ENCODE measurements at places on chromosomes 7 and 10. TPM values are rescaled to one million over a fixed set of nuclear protein-coding genes. Genes with fewer than 3 reads are reported as not detected.

GRCh38 chr7:43695365-43695764 lies 34.0 kb downstream of the COA1 start:
- H3K27ac ChIP-seq: no peak overlapping the region
- peaks cover 21% of the 10 kb centered on the region for H3K4me1 ChIP-seq
- no peak for DNase-seq

The SSMEM1 gene
- not detected for total RNA-seq

- no peak overlapping the region for H3K27ac ChIP-seq
- H3K4me3 ChIP-seq: no peak overlapping the region
- H3K36me3 ChIP-seq: no peaks in the 10 kb centered on the region
- H3K4me1 ChIP-seq: no peaks in the 10 kb centered on the region
- peaks cover 34% of the 10 kb centered on the region for H3K27me3 ChIP-seq
Observed at GRCh38 chr10:4663162-4663992, 162.6 kb upstream of the AKR1E2 start.

GRCh38 chr7:34758111-34758601 lies 100.1 kb downstream of the NPSR1 start:
- no peak overlapping the region for H3K27ac ChIP-seq
- no peaks in the 10 kb centered on the region for H3K27me3 ChIP-seq
- no peak overlapping the region for H3K4me3 ChIP-seq
- no peak for DNase-seq
- no peaks in the 10 kb centered on the region for H3K36me3 ChIP-seq

GRCh38 chr10:88253128-88253527 lies 330.0 kb downstream of the RNLS start:
- H3K27me3 ChIP-seq: no peaks in the 10 kb centered on the region
- no peak for DNase-seq
- H3K4me3 ChIP-seq: no peak overlapping the region

DNA sequence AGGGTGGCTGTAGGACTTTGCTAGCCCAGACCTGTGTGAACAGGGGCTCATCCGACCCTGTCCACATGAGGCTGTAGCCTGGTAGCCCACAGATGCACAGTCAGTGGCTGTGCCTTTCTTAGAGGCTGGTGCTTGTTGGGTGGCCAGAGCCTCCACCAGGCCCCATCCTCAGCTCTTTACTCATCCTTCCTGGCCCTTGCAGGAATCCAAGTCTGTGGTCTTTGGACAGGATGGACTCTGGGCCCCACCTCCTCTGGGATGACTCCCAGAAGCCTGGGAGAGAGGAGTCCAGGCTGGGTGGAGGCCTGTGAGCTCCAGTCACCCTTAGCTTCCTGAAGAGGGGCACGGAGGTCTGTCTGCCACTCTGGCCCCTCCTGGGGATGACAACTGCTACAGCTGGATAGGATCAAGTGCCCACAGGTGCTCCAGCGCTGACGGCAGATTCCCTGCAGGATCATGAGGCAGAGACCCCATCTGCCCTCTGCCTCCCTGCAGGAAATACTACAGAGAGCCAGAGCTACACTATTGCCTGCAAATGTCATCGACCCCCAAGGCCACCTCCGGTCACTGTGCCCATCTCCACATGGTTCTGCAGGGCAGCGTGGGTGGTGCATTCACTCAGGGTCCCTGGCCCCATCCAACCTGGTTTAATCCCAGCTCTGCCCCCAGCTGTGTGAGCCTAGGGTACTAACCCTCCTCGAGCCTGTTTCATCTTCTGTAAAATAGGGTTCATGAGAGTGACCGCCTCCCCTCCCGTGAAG lies 114.5 kb downstream of the PTPN20 start:
- no peak for DNase-seq
- H3K27me3 ChIP-seq: peaks cover 2% of the 10 kb centered on the region
- peaks cover 5% of the 10 kb centered on the region for H3K4me1 ChIP-seq

DNA sequence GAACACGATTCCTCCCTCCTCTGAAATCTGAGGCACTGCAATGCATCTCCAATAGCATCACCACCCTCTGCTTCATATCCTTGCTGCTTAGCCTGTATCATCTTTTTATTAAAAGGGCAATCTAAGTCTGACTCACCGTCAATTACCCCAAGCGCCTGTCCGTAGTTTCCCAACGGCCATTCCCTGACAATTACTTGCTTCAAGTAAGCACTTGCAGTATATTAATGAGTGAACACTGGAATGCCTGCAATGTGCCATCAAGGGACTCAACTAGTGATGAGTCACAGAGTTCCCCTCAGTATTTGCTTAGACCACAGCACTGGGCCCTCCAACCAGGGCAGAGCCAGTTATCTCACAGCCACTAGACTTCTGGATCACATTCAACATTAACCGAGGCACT lies 19.5 kb upstream of the PPP1R3C start:
- no peak for DNase-seq
- no peak overlapping the region for H3K27ac ChIP-seq
- H3K36me3 ChIP-seq: no peaks in the 10 kb centered on the region

- peaks cover 48% of the 10 kb centered on the region for H3K27me3 ChIP-seq
- H3K4me1 ChIP-seq: peaks cover 48% of the 10 kb centered on the region
- H3K4me3 ChIP-seq: peak overlapping the region; percentile 51
- peak overlapping the region; percentile 49 for H3K27ac ChIP-seq
- DNase-seq: no peak
- peaks cover 1% of the 10 kb centered on the region for H3K36me3 ChIP-seq
Observed at GRCh38 chr7:2715341-2716231, 27.6 kb downstream of the AMZ1 start.

- peaks cover 5% of the 10 kb centered on the region for H3K4me1 ChIP-seq
- peaks cover 9% of the 10 kb centered on the region for H3K27me3 ChIP-seq
- H3K4me3 ChIP-seq: no peak overlapping the region
- peaks cover 2% of the 10 kb centered on the region for H3K36me3 ChIP-seq
Observed at GRCh38 chr7:128036226-128036940, 5.1 kb upstream of the LRRC4 start.

The CDNF gene
- 0.82 TPM for total RNA-seq

The C7orf33 gene
- not detected for total RNA-seq

The CHRM2 gene
- total RNA-seq: not detected

DNA sequence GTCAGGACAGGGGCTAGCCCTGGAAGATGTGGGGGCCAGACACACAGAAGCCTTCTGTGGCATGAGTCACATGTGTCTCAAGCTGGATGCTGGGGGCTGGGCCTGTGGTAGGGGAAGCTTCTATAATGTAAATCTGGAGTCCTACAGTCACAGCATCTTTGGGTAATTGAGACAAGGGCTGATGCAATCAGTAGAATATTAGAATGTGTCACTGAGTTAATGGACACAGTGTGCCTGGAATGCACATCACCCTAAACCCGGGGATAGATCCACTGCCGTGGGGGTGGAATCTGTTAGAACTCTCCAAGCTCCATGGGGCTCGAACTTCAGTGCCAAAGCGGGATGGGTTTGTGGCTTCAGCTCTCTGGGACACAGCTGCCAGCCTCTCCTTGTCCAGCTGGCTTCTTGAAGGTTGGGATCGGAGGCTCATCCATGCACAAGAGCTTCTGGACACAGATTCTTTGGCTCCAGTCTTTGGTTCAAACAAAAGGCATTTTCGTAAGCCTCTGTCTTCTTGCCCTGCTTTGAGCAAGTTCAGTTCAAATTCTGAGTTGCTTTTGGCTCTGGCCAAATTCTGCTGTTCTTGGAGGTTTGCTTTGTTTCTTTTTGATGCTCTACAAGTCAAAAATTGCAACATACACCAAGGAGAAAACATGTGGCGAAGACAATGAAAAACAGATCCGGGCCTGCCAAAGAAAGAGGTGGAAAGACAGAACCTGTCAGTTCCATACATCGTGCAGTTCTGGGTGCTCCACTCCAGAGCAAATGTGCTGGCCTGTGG lies 194.8 kb upstream of the ZNF32 start:
- no peaks in the 10 kb centered on the region for H3K36me3 ChIP-seq
- peaks cover 5% of the 10 kb centered on the region for H3K27me3 ChIP-seq
- peaks cover 16% of the 10 kb centered on the region for H3K4me1 ChIP-seq
- DNase-seq: no peak

- H3K36me3 ChIP-seq: no peaks in the 10 kb centered on the region
- H3K4me3 ChIP-seq: no peak overlapping the region
- no peak overlapping the region for H3K27ac ChIP-seq
- no peaks in the 10 kb centered on the region for H3K4me1 ChIP-seq
Observed at GRCh38 chr10:77959887-77960455, 33.4 kb upstream of the DLG5 start.

DNA sequence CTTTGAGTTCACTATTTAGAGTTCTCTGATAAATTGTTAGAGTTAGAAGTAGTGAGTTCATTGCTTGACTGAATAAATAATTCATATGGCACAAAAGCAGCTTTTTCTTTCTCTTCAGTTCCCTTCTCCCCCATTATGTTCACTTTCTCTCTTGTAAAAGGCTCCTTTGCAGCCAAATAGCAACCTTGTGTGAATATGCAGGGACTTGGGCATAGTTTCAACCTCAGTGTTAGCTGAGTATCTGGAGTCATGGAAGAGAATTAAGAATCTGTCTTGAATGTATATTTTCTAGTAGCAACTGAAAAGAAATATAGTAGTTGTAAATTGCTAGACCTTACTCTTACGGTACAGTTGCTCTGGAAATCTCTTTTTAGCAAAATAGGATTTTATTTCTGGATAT lies 31.9 kb downstream of the ZEB1 start:
- H3K27me3 ChIP-seq: no peaks in the 10 kb centered on the region
- no peak for DNase-seq
- H3K4me1 ChIP-seq: peaks cover 46% of the 10 kb centered on the region
- H3K27ac ChIP-seq: no peak overlapping the region

- no peak overlapping the region for H3K27ac ChIP-seq
- H3K36me3 ChIP-seq: no peaks in the 10 kb centered on the region
- H3K4me1 ChIP-seq: peaks cover 7% of the 10 kb centered on the region
Observed at GRCh38 chr7:76122516-76123239, 74.8 kb downstream of the MDH2 start.

DNA sequence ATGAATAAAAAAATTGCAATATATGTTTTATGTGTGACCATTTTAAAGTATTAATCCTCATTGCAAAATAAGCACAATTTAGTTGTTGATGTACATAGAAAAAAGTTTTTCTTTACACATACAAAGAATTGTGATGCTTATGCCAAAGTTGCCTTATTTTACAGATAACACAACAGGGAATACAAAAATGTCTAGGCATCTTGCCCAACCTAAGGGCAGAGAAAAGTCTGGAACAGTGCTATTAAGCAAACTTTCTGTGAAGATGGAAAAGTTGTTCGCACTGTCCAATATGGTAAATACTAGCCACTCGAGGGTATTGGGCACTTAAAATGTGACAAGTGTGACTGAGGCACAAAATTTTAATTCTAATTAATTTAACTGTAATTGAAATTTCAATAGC lies 190.2 kb upstream of the HGF start:
- no peaks in the 10 kb centered on the region for H3K27me3 ChIP-seq
- no peaks in the 10 kb centered on the region for H3K4me1 ChIP-seq
- H3K4me3 ChIP-seq: no peak overlapping the region
- no peak overlapping the region for H3K27ac ChIP-seq
- no peak for DNase-seq

- H3K36me3 ChIP-seq: no peaks in the 10 kb centered on the region
- no peak overlapping the region for H3K27ac ChIP-seq
- no peaks in the 10 kb centered on the region for H3K4me1 ChIP-seq
- H3K4me3 ChIP-seq: no peak overlapping the region
- no peak for DNase-seq
Observed at GRCh38 chr10:99809931-99810615, 27.6 kb downstream of the ABCC2 start.

GRCh38 chr7:30281791-30282190 lies 2.6 kb upstream of the ZNRF2 start:
- H3K36me3 ChIP-seq: peaks cover 11% of the 10 kb centered on the region
- no peak overlapping the region for H3K27ac ChIP-seq
- no peak overlapping the region for H3K4me3 ChIP-seq
- H3K4me1 ChIP-seq: peaks cover 22% of the 10 kb centered on the region
- DNase-seq: no peak

GRCh38 chr10:2817940-2818636 lies 249.3 kb upstream of the PFKP start:
- no peak overlapping the region for H3K27ac ChIP-seq
- no peaks in the 10 kb centered on the region for H3K36me3 ChIP-seq
- H3K27me3 ChIP-seq: no peaks in the 10 kb centered on the region

- no peak for DNase-seq
- no peaks in the 10 kb centered on the region for H3K27me3 ChIP-seq
- no peak overlapping the region for H3K27ac ChIP-seq
- no peak overlapping the region for H3K4me3 ChIP-seq
- H3K36me3 ChIP-seq: peaks cover 27% of the 10 kb centered on the region
Observed at GRCh38 chr7:16616542-16616941, 29.0 kb downstream of the ANKMY2 start.

GRCh38 chr10:97784200-97784810 lies 12.5 kb upstream of the SFRP5 start:
- H3K4me1 ChIP-seq: peaks cover 27% of the 10 kb centered on the region
- H3K27me3 ChIP-seq: peaks cover 6% of the 10 kb centered on the region
- no peak overlapping the region for H3K27ac ChIP-seq
- DNase-seq: no peak

- no peaks in the 10 kb centered on the region for H3K36me3 ChIP-seq
- H3K27ac ChIP-seq: no peak overlapping the region
- peaks cover 3% of the 10 kb centered on the region for H3K4me1 ChIP-seq
- peaks cover 4% of the 10 kb centered on the region for H3K27me3 ChIP-seq
- no peak overlapping the region for H3K4me3 ChIP-seq
- no peak for DNase-seq
Observed at GRCh38 chr7:80247144-80247543, 112.5 kb downstream of the GNAI1 start.

GRCh38 chr7:71349682-71350481 lies 217.9 kb downstream of the GALNT17 start:
- no peak overlapping the region for H3K4me3 ChIP-seq
- no peak overlapping the region for H3K27ac ChIP-seq
- no peaks in the 10 kb centered on the region for H3K36me3 ChIP-seq
- no peak for DNase-seq
- no peaks in the 10 kb centered on the region for H3K27me3 ChIP-seq
- no peaks in the 10 kb centered on the region for H3K4me1 ChIP-seq

DNA sequence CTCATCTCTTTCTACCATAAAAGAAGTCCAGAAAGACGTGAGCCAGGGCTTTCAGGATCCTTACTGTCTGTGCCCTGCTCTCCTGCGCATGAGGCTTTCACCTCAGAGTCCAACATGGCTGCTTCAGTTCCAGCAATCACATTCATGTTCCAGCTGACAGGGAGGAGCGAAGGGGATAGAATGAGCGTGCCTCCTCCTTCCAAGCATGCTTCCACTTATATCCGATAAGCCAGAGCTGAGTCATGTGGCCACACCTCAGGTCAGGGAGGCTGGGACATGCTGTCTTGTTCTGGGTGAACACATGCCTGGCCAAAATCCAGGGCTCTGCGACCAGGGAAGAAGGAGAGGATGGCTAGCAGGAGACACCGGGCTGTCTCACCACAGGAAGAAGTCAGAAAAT lies 248.2 kb downstream of the SKAP2 start:
- no peak for DNase-seq
- no peak overlapping the region for H3K4me3 ChIP-seq
- H3K4me1 ChIP-seq: no peaks in the 10 kb centered on the region
- no peaks in the 10 kb centered on the region for H3K27me3 ChIP-seq
- no peaks in the 10 kb centered on the region for H3K36me3 ChIP-seq
- H3K27ac ChIP-seq: no peak overlapping the region

- DNase-seq: no peak
- peak overlapping the region; percentile 5 for H3K4me3 ChIP-seq
- H3K27me3 ChIP-seq: peaks cover 4% of the 10 kb centered on the region
Observed at GRCh38 chr10:124063750-124064603, 29.4 kb downstream of the CHST15 start.

The STYXL1 gene
- 28.7 TPM for total RNA-seq

GRCh38 chr10:26386781-26387180 lies 51.4 kb upstream of the APBB1IP start:
- no peak for DNase-seq
- no peak overlapping the region for H3K4me3 ChIP-seq
- H3K4me1 ChIP-seq: no peaks in the 10 kb centered on the region
- peaks cover 2% of the 10 kb centered on the region for H3K36me3 ChIP-seq
- H3K27ac ChIP-seq: no peak overlapping the region

- no peak for DNase-seq
- no peaks in the 10 kb centered on the region for H3K27me3 ChIP-seq
- H3K27ac ChIP-seq: no peak overlapping the region
- H3K36me3 ChIP-seq: no peaks in the 10 kb centered on the region
- no peaks in the 10 kb centered on the region for H3K4me1 ChIP-seq
Observed at GRCh38 chr7:80060218-80060806, 74.3 kb upstream of the GNAI1 start.

The C7orf57 gene
- 0.40 TPM for total RNA-seq

Data from activated naive CD8-positive, alpha-beta T cell treated with anti-CD3 and anti-CD28 coated beads, Interleukin-2, amount 10 ng/mL, durations not matched to agents 7 days and 5 days (primary cell).